ENCODE measurements at places on chromosomes 5 and 9. TPM values are rescaled to one million over a fixed set of nuclear protein-coding genes. Genes with fewer than 3 reads are reported as not detected.

DNA sequence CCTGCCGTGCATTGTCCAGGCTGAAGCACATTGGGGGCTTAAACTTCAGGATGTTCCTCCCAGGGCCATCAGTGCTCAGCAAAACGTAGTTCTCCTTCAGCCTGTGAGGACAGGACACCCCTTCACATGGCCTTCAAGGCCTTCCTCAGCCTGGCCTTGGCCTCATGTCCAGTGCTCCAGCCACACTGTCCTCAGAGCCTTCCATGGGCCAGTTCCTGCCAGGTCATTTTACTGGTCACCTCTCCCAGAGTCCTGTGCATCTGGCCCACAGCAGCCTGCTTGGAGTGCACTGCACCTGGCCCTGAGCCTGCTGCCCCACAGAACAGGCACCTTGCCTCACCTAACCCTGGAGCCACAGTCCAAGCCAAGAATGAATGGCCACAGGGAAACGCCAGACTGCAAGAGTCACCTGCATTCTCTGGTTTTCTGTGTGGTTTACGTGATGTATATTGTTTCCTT lies 8.7 kb downstream of the HNRNPAB start:
- no peak for DNase-seq

- DNase-seq: peak; percentile 25
Measured at GRCh38 chr9:19028835-19029451, 4.1 kb downstream of the SAXO1 start.

ZBTB34 gene
- total RNA-seq: 4.0 TPM

DNA sequence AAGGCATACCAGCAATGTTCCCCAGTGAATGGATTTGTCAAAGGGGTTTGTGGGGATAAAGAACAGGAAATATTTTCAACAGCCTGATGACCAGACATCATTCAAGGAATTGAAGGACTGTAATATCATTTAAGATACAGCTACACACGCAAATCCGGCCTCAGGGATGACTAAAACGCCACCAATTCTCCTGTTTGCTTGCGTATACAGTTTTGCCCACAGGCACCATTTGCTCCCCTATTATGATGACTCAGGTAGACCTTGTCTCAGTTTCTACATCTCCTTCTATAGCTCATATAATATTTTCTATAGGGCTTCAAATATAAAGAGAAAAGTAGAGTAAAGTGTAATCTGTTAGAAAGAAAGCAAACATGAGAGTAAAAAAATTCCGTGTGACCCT lies 29.7 kb upstream of the ITGA1 start:
- DNase-seq: no peak

RMRP gene
- total RNA-seq: 13,592 TPM

C5orf52 gene
- total RNA-seq: not detected

DNA sequence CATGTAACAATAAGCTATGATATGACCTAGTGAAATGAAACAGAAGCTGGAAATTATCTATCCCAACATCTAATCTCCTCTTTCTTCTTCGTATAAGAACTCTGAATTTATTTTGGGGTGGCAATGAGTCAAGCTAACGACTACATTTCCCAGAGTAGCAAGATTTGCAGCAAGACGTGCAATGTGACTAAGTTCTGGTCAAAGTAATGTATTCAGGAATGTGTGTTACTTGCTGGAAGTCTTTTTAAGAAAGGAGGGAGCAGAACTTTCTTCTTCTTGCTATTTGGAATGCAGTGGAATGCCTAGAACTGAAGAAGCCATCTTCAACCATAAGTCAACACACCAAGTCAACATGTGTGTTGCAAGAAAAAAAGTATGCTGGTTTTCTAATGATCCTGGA lies 406.6 kb upstream of the MEF2C start:
- DNase-seq: no peak

DNA sequence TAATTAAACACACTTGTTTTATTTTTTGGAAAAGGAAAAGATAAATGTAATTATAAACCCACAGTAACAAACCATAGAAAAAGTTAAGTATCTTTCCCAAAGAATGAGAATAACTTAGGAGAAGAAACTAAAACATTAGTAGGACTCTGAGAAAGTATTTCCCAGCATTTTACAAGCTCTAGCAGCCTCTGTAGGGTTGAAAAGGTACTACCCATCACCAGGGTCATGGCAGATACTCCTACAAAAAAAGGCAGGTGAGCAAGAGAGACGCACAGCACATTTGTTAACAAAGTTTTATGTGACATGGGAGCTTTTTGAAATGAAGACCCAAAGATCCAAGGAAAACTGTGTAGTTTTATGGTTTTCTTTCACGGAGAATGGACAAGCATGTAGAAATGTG lies 77.7 kb upstream of the FAM169A start:
- no peak for DNase-seq

DNA sequence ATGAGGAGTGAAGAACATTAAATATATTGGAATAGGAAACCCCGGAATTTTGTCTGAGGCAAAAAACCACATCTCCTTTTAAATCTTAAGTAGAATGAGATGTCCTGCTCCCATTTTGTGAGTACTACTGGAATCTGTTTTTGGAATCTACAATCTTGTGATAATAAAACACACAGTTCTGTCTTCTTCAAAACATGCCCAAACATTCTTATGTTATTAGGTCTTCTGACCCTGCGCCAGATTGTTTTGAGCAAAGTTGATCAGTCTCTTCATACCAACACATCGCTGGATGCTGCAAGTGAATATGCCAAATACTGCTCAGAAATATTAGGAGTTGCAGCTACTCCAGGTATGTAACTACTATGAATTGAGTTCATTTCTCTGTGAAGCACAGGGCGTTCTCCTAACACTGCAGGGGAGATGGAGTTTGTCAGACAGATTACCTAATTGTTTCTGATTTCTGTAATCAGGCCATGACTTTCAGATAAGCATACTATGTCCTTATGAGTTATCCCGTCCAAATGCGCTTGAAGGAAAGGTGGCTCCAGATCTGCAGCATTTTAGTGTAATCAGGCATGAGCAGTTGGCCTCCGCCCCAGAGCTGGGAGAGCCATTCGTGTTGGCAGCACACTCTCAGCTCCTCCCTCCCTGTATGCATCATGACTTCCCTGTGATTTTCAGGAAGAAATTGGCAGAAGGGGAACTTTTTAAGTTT lies 88.0 kb downstream of the NLN start:
- DNase-seq: no peak

GRCh38 chr5:67910546-67910945 lies 305.0 kb upstream of the PIK3R1 start:
- DNase-seq: no peak

- no peak for DNase-seq
Measured at GRCh38 chr9:18396102-18396728, 77.7 kb upstream of the ADAMTSL1 start.

TMEFF1 gene
- total RNA-seq: 0.95 TPM

DNA sequence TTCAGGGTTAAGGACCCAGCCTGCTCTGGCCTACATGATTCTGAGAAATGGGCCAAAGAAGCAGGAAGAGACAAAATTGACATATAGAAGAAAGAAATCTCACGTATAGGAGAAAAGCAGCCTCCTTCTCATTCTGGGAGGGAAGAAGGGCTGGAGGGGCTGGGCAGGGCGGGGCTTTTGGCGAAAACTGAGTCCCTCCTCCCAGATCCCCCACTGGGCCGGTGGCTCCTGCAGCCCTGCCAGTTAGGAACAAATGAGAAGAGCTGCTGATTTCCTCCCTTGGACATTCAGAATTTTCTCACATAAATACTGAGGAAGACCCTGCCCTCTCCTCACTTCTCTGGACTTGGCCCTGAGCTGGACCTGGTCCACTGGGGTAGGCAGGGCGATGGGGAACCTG lies at the start of gene WNT8A:
WNT8A (plus strand) TSS at position 332 of the 400 bp plus-strand sequence. CDS start 95 bp downstream, outside the sequence.
- DNase-seq: no peak

- no peak for DNase-seq
Measured at GRCh38 chr5:155504606-155505005, 491.1 kb downstream of the KIF4B start.

GRCh38 chr5:11719888-11720481 lies 184.3 kb downstream of the CTNND2 start:
- peak; percentile 12 for DNase-seq

DNA sequence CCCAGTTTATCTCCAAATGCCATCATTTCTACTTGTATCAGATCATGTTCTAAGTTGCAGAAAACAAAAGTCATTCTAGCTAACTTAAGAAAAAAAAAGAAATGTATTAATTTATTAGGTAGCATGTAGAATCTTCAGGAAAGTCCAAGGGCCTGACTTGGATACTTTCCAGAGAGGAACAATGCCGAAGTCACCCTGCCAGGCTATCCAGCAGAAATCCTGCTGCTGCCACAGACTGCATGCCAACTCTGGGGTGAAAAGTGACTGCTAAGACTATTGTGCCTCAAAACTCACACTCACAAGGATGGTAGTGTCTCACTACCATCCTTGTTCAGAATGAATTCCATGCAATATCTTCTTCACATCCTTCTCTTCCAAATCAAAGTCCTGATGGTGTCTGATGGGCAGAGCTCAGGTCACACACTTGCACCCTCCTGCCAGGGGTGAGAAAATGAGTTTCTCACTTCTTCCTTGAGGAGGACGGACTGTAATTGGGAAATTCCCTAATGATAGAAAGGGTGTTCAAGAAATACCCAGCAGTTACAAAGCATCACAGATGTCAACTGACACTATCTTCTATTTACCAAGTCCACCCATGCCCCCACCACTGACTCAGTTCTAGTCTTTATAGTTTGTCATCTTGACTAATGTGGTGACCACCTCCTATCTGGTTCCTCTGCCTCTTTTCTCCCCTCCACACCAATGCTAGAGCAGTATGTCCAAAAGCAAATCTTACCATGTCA lies 279.4 kb downstream of the CWC27 start:
- no peak for DNase-seq

AJM1 gene
- total RNA-seq: 4.2 TPM

DNA sequence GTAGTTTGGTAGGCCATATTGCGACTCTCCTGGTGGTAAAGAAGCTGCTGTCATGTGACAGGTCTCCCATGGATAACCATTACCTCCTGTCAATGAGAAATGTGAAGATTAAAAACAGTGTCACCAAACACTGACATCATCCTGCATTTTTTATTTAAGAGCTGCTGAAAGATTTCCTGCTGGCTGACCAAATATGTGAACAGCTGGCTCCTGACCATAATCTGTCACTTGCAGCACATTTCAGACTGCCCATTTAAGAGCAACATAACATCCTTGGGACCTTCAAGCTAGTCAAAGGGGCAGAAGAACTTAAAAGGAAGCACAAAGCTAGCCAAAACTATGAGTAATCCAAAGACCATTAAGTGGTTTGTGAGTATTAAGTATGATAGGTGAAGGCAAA lies 288.0 kb downstream of the IZUMO3 start:
- no peak for DNase-seq

C9orf153 gene
- total RNA-seq: 0.26 TPM

- DNase-seq: no peak
Measured at GRCh38 chr5:77376609-77377300, 115.4 kb downstream of the WDR41 start.

SLC12A2 gene
- 9.7 TPM for total RNA-seq

SHISAL2B gene
- not detected for total RNA-seq

DNA sequence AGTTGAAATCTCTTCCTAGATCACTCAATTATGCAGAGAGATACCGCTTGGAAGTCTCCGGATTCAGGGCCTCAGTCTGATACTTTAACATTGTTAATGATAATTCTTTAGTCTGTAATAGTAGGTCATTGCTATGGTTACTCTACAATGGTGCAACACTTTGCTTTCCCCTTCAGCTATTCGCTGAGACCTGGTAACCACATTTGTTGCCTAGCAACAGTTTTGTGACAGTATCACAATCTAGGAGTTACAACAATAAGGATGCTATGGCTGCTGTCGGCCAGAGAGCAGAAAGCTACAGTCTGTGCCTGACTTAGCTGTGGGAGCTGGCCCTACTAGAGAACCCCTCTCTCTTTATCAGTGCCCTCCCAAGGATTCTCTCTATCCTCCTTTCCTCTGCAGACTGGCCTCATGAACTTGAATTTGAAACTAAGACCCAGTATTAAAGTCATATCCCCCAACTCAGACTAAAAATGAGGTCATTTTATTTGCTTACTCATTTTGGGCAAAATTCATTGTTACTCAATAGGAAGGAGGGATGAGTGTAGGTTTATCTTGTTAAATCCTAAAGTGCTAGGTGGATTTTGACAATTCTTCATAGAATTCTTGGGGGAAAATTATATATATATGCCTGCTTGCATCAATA lies 39.3 kb downstream of the NR2F1 start:
- peak; percentile 31 for DNase-seq

DOK3 gene
- total RNA-seq: 1.3 TPM

NR2F1 gene
- total RNA-seq: not detected

GRCh38 chr9:120184266-120184665 lies 395.7 kb downstream of the CDK5RAP2 start:
- DNase-seq: no peak

GRCh38 chr9:36169166-36169565 lies at the start of gene CCIN:
TSS of gene CCIN (plus strand) at chr9:36169388. CDS start at chr9:36169503, 115 bp downstream.
- no peak for DNase-seq

DNA sequence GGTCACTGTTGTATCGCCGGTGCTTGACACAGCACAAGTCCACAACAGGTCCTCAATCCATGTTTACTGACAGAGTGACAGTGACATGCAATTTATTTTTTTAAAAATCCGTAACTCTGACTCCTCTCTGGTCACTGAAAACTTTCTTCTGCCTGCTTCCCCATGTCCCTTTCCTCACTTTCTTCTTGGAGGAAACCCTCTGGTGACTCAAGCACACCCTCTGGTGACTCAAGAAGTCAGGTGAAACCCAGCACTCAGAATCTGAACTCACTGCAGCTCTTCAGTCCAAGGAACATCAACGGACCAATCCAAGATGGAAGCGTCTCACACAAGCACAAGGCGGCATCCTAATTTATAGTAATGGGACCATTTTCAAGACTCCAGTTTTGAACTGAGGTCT lies 245.9 kb downstream of the FSTL4 start:
- no peak for DNase-seq

DNA sequence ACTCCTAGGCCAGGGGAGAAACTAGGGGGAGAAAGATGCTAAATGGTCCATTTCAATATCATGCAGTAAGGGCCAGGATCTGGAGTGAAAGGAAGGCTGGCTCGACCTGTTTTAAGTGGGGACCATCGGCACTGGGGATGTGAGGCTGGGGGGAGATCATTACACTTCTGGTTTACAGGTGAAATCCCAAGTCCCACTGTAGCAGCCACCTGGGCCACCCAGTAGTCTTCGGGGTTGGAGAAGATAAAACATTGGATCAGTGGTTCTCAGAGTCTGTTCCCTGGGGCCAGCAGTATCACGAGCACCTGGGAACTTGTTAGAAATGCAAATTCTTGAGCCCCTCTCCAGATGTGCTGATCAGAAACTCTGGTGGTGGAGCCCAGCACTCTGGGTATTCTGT lies 111.3 kb upstream of the ALDH1B1 start:
- no peak for DNase-seq
